ENCODE measurements at places on chromosomes 11 and 22.

DNA sequence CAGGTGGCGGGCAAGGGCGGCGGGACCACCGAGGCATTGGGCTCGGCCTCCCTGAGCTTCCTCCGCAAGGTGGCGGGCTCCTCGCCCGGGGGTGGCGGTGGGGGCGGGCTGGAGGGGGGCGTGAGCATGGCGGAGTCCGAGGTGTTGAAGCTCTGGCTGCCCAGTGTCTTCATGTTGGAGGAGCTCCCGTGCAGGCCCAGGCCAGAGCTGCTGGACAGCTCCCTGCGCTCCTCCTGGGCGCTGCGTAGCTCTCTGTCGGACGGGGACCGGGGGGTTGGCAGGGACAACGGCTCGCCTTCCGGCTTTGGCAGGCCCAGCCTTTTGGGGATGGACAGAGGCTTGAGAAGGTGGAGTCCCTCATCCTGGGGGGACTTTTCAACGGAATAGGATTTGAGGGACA lies 43.9 kb upstream of the BID start:
- DNase-seq = no peak

DNA sequence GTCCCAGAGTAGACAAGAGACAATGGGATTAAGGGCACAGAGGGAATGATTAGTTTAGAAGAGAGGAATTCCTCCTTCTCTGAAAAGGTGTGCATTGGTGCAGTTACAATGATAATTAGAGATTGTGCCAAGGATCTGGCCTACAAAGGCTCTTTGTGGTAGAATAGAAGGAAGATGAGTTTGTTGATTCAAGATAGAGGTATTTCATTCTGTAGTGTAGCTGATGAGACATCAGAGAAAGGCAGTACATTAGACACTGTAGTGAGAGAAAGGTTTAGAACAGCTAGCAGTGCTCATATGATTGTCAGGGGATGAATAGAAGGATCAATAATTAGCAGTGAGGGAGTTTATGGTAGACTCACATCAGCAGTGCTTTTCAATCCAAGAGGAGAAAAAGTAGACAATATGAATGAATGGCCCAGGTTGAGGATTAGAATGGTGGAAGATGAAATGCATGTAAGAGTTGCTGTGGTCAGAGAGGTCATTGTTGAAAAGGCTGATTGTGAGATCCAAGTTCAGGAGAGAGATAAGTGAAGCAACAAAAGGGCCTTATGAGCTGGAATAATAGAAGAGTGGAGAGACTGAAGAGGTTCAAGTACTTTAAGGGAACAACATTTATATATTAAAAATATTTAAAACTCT lies 28.9 kb downstream of the SIK2 start:
- DNase-seq = no peak

GRCh38 chr11:7353100-7353499 lies 101.4 kb downstream of the SYT9 start:
- DNase-seq = no peak

DNA sequence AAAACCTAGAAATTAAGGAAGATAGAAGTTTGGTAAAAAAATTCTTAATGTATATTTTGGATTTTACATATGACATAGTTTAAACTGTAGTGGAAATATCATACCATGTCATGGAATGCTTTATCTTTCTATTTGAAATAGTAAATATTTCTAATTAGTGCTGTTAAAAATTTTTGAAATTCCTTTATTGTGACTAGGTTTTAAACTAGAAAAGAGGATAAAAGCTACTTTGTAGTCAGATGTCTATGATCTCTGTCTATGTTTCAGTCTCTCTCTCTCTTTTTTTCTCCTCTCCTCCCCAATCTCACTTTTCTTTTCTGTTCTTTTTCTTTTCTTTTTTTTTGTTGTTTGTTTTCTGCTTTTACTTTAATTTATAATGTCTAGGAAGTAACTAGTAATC lies 226.2 kb downstream of the TMEM135 start:
- no peak for DNase-seq

- no peak for DNase-seq
Observed at GRCh38 chr22:33023153-33023827, 34.9 kb downstream of the SYN3 start.

DNA sequence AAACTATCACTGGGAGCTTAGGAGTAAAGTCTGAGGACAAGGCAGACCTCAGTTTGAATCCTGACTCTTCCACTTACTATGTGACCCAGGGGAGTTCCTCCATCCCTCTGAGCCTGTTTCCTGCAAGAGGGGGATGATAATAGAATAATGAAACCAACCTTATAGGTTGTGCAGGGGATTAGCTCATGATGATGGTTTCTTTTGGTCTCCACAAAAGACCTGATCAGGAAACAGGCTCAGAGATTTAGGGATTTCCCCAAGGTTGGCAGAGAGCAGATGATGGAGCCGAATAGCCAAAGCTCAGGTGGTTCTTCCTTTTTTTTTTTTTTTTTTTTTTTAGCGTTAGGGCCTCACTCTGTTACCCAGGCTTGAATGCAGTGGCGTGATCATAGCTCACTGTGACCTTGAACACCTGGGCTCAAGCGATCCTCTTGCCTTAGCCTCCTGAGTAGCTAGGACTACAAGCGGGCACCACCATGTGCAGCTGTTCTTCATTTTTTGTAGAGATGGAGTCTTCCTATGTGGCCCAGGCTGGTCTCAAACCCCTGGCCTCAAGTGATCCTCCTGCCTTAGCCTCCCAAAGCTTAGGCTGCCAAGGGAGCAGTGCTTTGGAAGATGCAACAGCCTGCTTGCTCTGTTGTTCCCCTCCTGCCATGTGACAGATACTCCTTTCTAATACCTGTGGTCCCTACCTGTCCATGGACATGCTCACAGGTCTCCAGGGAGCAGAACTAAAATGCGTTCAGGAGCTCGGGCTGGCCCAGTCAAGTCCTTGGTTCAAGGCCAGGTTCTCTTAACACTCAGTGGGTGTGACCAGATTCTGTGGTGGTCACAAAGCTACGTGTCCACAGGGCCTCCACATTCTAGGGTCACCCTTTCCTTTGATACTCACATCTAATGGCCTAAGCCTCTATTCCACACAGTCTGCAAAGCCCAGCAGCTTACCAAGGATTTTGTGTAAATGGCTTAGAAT lies 22.3 kb downstream of the PATZ1 start:
- DNase-seq = no peak

DNA sequence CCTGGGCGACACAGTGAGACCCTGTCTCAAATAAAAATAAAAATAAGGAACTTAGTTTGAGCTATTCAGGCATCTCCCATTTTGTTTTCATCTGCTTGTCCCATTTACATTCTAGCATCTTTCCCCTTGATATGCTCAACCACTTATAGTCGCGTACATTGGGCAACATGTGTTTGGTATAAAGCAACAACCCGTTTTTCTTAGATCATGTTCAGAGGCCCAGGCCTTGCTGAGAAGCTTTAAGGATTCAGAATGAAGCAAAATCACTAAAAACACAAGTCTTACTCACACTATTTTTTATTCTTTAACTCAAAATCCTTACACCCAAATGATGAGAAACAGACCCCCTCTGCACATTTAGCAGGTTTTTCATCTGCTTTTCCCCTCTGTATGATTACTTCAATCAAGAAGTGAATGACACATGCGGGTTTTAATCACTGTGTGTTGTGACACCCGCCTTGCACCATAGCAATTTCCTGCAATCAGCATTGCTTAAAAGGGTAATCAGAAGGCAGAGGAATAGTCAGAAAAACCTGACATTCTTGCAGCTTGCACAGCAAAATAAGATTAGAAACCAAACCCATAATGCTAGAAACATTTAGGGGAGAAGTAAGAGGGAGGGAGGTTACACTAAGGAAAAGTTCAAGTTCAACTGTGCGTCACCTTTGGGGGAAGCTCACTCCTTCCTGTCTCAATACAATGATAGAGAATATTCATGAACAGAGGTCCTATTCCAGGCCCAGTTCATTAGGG lies 25.9 kb downstream of the ALG9 start:
- no peak for DNase-seq

DNA sequence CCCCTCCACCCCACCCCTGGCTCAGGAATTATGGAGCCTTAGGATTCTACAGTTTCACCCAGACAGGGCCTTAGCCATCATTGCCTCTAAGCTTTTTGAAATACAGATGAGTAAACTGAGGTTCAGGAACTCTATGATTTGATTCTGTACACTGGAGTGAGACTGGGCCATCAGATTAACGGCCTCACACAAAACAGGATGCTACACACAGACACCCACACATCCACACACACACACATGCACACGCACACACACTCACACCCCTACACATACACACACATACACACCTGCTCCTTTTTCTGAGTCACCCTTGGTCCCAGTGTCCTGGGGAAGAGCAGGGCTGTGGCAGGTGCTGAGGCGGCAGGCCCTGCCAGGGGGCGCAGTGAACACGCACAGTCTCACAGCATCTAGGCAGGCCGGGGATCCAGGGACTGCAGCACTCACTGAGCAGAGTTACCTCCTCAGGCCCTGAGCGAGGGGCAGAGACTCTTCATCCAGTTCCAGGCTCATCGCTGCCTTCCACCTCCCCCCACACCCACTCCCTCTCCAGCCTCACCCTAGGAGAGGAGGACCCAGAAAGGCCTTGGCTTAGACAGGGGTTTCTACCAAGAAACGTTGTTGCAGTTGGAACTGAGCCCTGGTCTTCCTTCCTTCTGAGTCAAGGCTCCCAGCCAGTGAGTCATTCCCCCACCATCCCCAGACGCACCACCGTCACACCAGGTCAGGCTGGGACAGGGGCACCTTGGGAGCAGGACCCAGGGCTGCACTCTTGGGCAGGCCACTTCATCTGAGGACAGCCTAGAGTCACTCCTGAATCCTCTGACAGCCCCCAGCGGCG lies 89.8 kb upstream of the PARVA start:
- DNase-seq = no peak
